Fibroblast of skin of right quadriceps (primary cell): ENCODE measurements at places on chromosomes 5 and 9.
A peak's percentile ranks its signal among the peaks of the same experiment; 100 is the strongest.

GRCh38 chr5:24632353-24632752, 12.4 kb downstream of the CDH10 start:
- no peak for DNase-seq

GRCh38 chr5:83636156-83636555, 84.5 kb downstream of the HAPLN1 start:
- DNase-seq, result peak; percentile 12

DNA sequence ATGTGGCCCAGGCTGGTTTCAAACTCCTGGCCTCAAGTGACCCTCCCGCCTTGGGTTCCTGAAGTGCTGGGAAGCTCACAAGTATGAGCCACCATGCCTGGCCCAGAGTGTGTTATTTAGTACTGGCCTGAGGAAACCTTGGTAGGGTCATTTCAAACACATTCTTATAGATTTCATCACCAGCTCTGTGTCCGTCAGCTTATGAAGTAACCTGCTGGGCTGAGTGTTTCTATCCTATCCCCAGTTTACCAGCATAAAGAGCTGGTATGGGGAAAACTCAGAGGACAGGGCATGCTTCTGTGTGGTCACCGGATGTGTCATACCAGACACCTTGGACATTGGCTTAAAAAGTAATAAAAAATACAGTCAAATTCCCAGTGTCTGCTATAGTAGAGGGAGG, 45.3 kb downstream of the PTPN3 start:
- DNase-seq, result peak; percentile 9

GRCh38 chr5:33659526-33660169, 218.9 kb downstream of the TARS1 start:
- no peak for DNase-seq
